Substantia nigra (tissue), 51 donors: ENCODE measurements at places on chromosomes 7 and 10.

DNA sequence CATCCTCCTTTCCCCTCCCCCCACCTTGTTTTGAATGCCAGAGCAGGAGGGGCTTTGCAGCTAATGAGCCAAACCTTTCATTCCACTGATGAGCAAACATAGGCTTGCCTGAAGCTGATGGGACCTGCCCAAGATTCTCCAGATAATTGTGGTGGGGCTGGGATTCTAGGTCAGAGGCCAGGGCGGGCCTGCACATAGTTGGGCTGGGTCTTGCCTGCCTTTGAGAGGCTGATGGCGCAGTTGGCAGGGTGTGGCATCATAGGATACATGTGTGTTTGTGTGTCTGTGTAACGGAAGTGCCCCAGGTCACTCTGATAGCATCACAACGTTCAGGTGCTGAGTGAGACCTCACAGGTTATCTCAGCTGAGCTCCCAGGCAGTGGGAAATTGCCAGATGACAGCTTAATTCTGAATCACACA is 22.9 kb downstream of the BTBD16 start:
- DNase-seq = no peak

DNA sequence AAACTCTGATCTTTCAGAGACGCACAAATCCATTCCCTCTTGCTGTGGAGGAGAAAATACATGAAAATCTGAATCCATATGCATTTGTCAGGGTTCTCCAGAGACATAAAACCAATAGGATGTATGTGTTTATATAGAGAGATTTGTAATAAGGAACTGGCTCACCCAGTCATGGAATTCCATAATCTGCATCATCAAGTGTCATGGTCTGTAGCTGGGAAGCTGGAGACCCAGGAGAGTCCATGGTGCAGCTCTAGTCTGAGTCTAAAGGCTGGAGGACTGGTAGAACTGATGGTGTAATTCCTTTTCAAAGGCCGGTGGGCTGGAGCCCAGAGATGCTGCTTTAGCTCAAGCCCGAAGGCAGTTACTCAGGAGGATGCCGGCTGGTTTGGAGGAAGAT is 134.0 kb downstream of the TCF7L2 start:
- DNase-seq = no peak

- no peak for DNase-seq
These were observed 348.1 kb downstream of the TFEC start for GRCh38 chr7:115682507-115682906.

DNA sequence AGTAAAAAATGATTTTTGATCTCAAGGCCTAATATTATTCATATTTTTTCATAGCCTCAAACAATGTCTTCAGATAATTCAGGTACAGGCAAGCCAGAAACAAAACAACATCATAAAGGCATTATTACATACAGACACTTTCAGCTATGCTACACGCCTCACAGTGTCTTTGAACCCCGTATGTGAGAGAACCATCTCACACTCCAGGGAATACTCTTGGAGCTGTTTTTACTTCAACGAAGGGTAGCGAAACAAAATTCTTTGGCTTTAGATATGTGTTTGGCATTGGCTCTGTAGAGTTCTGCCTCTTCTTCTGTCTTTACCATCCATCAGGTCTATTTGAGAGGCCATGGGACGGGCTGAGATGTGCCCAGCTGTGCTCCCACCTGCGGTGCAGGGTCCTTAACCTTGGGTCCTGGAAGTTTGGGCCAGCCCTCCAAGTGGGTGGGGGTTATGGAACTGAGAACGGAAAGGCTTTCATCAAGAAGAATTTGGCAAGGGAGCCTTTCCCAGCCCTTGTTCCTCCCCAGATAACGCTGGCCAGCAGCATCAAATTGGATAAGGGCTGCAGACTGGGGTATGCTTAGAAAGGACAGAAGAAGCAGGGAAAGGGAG is 276.9 kb downstream of the TCF7L2 start:
- DNase-seq = no peak

DNA sequence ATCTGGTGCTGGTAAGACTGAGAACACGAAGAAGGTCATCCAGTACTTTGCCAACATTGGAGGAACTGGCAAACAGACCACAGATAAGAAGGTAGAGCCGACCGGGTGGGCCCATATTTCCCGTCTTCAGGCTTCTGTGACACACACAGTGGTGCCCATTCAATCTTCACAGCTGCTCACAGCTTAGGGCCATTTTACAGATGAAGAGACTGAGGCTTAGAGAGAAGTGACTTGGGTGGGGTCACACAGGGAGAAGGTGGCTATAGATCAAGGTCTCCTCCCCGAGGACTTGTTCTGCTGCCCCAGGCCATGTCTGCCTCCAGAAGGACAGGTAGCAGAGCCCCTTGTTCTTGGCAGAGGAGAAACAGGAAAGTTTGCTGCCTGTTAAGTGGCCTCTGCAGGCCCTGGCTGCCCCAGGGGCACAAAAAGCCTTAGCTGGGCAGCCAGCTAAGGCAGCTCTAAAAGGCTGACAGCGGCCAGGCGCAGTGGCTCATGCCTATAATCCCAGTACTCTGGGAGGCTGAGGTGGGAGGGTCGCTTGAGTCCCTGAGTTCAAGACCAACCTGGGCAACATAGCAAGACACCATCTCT is 22.6 kb upstream of the MYH16 start:
- DNase-seq = no peak

DNA sequence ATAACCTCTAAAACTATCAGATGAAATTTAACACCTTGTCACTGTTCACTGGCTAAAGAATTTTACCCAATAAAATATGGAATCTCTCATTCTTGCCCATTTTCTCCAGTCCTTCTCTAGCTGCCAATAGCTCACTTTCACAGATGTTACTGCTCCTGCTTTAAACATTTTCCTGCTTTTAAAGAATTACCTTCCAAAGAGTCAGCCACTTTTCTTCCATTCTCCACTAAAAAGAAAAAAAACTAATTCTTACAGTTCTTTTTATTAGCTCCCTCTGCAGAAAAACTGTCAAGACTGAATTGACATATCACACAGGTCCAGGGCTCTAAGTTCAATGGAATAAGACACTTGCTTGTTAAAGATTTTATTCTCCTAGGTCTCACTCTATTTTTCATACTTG is 114.8 kb downstream of the SFMBT2 start:
- no peak for DNase-seq

GRCh38 chr10:17989908-17990767 is 38.4 kb downstream of the SLC39A12 start:
- no peak for DNase-seq

DNA sequence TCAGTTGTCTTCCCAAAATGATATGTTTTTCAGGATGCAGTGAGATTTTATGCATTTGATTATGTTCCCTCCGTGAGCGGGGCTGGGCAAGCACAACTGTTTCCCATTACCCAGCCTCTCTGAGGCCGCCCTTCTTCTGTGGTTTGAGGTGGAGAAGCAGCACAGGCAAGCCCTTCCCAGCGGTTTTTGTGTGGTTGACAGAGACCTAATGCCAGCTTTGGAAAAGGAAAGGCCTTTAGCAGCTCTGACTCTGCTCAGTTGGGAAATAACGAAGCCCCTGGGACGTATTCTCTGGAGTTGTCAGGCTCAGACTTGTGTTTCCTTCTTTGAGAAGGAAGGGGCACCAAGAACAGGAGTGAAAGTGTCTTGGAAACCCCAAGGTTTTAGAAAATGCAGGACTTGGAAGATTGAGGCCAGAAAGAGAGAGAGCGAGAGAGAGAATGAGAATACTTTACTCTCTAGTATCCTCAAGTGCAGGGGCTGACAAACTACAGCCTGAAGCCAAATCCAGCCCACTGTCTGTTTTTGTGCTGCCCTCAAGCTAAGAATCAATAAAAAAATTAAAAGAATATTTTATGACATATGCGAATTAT is 20.6 kb upstream of the PDCD4 start:
- DNase-seq = no peak

DNA sequence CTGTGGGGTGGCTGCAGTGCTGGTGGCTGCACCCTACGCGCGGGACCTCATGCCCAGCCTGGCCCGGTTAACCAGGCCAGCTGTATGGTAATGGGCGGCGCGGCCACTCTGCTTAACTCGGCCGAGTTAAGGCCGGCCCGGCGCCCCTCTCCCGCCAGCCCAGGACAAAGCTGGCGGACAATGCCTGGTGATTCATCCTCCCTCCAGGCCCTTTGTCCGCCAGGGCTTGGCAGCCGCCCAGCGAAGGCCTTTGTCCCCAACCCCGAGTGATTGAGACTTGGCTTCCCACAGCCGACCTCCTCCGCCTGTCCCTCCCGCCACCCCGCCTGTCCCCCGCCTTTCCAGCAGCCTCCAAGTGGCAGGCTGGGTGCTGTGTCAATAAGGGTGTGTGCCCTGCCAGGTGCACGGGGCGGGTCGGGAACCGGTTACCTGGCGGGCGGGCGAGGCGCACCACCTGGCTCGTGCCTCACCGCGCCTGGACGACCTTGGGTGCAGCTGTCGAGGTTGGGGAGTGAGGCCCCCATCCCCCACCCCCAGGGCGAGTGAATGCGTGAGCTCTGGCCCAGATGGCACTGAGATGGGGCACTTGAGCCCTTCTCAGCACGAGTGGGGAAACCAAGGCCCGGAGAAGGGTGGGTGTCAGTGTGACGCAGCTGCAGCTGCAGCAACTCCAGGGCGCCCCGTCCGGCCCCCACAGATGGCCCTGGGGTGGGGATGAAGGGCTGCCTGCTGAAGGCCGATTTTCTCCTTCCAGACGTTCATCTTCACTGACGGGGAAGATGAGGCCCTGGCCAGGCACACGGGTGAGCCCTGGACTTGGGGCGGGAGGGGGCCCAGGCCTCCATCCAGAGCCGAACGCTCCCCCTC is 4.6 kb downstream of the LFNG start:
- DNase-seq = peak; percentile 89

DNA sequence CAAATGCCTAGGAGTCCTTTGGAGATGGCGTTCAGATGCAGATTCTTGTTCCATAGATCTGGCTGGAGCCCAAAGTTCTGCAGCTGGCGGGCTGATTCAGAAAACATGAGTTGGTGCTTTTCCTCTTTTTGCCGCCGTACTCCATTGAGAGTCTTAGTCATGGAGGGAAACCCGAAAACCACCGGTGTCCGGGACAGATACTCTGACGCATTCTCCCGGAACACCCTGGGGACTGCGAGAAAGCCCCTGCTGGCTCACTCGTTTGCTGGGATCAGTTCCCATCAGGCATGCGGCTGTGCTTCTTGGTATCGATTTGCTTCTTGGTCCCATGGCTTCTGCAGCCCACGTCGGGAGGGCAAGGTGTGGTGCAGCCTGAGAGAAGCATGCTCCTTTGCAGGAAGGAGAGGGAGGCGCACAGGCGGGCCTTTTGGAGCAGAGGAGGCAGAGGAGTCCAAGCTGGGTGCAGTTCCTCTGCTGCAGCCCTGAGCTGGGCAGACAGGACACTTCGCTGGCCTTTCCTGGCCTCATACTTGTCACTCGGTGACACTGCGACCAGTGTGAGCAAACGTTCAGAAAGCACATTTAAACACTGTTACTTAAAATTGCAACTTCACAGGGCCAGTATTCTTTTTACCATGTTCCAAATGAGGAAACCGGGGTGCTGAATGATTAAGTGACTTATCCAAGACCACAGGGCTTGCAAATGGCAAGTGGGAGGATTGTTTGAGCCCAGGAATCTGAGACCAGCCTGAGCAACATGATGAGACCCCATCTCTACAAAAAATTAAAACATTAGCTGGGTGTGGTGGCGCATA is 30.6 kb upstream of the PFKFB3 start:
- peak; percentile 68 for DNase-seq

- DNase-seq = no peak
These were observed 1000.7 kb upstream of the LRRN3 start for GRCh38 chr7:110090110-110090820.

GRCh38 chr7:70459546-70459945 is 672.4 kb upstream of the GALNT17 start:
- no peak for DNase-seq

DNA sequence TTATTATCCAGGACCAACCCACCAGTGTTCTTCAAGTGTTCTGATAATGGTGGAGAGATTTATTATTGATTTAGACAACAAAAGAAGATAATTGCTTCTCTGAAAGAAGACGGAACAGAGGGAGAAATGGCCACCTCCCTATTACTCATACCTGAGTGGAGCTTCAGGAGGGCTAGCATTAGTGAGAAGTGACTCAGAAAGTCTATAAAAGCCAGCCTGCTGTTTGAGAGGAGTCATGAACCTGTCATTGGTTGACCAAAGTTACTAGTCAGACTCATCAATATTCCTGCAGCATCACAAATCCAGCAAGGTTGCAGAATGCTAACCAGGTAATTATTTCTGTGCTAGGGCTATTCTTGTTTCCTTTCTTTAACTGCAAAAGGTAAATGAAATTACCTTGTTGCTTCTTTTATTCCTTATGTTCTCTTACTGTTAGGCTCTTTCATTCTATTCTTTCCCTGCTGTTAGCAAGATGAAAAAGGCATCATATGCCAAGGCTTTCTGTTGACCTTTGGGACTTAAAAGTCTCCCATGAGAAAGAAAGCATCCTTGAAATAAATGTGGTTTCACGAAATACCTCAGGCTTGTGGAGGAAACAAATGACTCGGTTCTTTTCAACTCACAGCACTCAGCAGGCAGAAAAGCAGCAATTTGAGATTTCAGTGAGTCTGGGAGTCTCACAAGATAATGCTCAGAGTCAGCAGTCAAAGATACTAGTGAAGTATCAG is 256.4 kb upstream of the PHYHIPL start:
- DNase-seq = no peak
